ENCODE measurements at places on chromosomes 6 and 20.

GRCh38 chr6:21856456-21856825 lies 262.9 kb downstream of the SOX4 start:
- DNase-seq, result no peak

DNA sequence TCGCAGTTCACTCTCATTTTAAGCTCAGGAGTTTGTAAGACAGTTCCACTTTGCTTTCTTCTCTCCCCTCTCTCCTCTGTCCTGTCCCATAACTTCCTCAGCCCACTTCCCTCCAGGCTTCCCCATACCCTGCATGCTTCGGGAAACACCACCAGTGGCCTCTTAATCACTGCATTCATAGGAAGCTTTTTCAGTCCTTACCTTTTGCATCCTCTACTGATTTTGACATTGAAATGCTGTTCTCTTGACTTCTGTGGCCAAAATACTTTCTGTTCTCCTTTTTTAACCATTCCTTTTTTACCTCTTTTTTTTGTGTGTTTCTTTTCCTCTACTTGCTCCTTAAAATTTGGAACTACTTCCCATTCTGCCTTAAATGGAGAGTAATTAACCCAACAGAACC lies 69.7 kb downstream of the HIVEP1 start:
- no peak for DNase-seq

DNA sequence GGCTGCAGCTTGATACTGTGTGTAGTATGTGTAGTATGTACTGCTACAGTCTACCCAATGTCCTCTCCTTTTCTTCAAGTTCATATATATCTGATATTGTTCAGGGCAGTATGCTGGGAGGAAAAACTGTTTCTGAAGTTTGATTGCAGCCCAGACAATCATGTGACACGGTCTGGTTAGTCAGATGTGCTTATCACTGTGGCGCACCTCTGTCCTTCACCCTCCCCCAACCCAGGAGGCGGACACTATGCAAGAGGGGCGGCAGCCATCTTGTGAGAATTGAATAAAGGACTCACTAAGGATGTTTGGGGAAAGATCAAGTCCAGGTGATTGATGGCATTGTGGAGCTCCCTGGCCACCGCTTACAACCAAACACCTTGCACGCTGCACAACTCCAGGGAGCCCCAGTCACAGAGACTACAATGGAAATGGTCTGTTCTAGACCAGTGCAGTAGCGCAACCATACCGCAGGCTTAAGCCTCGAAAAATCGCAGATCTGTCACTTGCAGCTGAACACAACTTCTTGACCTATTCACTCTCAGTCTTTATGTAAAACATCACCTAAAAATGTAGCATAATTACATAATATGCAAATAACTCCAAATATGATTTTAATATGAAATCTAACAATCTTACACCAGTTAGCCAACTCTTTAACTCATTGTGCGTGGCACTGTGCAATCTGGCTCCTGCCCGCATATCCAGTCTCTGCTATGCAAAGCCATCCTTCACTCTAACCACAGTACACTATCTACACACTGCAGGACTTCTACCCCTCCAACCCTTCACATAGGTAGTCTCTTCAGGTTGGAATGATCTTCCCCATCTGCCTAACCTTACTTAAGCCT lies 79.3 kb downstream of the VGLL2 start:
- DNase-seq, result no peak

DNA sequence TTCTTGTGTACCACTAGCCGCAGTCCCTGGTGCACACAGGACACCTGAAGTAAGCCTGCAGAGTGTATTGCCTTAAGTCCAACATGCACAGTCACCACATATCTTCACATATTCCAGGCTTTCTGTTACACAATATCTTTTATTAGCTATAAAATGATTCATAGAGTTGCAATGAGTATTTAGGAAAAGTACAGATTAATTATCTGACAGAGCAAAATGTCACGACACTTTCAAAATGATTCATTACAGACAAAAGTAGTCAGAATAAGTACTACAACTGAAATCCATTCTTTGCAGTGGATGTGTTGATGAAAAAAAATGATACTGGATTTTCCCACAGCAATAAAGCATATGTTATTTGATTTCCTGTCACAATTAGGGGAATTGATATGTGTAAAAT lies 199.5 kb upstream of the ASCC3 start:
- no peak for DNase-seq

DNA sequence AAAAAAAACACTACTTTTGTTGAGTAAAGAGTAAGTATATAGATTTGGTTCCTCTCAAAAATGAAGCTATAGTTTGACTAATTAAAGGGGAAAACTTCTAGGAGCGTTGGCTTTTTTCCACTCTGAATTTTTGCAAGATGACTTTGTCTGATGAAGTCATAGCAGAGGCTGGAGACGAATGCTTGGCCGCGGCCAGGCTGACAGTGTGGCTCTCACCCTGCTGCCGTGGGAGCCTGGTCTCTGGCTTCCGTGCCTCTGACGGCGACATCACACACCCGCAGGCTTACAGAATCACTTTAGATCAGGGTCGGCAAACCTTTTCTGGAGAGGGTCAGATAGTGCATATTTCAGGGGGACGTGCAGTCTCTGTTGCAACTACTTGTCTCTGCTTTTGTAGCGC lies 145.0 kb downstream of the PHACTR3 start:
- no peak for DNase-seq

- DNase-seq, result no peak
Observed at GRCh38 chr6:89443658-89444057, 10.7 kb downstream of the ANKRD6 start.

GRCh38 chr6:39223555-39223954 lies 5.7 kb downstream of the KCNK5 start:
- no peak for DNase-seq

DNA sequence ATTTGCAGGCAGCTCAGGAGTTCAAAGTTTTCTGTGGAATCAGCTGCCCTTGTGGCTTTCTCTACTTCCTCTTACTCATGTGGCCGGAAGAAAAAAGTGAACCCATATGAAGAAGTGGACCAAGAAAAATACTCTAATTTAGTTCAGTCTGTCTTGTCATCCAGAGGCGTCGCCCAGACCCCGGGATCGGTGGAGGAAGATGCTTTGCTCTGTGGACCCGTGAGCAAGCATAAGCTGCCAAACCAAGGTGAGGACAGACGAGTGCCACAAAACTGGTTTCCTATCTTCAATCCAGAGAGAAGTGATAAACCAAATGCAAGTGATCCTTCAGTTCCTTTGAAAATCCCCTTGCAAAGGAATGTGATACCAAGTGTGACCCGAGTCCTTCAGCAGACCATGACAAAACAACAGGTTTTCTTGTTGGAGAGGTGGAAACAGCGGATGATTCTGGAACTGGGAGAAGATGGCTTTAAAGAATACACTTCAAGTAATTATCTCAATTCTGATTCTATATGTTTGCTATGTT lies 1.1 kb downstream of the MGME1 start:
- DNase-seq, result peak; percentile 32

DNA sequence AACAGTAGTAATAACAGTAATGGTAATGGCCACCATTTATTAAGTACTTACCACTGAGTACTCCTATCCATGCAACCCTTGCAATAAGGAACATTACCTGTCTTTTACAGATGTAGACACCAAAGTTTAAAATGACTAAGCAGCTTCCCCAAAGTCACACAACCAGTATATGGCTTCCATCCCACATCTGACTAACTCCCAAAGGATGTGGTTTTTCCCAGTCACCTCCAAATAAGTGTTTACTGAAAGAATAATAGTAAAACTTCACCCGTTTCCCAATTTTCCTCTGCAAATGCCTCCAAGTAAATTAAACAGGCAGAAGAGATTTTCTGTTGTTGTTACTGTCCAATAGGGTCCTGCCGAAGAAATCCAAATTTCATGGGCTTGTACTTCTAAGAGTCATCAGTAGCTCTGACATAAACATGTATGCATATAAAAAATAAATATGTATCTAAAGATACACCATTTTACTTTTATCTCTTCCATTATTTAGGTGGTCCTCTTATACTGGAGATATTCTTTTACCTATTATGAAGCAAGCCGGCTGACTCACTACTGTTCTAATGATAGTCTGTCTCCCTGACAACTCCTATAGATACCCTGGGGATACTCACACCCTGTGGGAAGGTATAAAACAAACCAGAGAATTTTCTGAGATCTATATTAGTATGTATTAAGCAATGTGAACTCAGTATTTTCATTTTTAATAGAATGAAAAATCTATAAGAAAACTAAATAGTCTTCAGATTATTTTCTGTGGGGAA lies 77.9 kb upstream of the ID4 start:
- no peak for DNase-seq

DNA sequence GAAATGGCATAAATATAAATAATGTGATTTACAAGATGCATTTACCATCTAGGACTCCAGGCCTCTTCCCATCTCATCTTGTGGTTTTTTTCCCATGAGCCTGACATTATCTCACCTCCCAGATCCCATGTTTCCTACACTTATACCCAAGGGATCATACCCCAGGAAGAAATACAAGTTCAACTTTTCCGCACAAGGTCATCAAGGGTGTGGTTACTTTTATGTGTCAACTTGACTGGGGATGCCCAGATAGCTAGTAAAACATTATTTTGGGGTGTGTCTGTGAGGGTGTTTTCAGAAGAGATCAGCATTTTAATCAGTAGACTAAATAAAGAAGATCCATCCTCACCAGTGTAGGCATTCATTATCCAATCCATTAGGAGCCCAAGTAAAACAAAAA lies 176.3 kb upstream of the TNFAIP3 start:
- no peak for DNase-seq

GRCh38 chr6:167934426-167934864 lies 63.0 kb upstream of the KIF25 start:
- no peak for DNase-seq

DNA sequence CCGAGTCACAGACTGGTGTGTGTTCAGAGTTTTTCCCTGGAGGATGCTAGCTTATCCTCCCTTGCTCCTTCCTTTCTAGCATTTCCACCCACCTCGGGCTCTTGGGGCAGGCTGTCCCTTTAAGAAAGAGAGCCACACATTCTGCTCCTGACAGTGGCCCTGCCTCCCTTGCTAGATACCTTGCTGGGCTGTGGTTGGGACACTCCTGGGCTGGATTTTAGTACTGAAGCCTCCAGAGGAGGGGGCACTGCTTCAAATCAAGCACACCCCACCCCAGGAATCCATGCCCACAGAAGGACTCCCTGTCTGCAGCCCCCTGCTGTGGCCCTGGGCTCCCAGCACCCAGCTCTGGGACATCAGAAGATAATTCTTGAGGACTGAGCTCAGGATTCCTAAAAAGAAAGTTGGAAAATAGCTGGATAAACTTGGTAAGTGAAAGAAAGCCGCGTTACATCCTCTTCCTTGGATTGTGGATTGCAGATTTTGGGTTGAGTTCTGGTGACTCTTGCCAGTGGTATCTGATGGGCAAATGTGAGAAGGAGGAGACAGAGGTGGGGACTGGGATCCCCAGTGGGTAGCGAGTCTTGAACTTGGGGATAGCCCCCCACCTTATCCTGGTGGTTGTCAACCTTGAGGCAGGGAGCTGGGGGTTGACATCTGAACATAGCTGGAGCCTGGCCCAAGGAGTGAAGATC lies 29.0 kb downstream of the DAAM2 start:
- no peak for DNase-seq

DNA sequence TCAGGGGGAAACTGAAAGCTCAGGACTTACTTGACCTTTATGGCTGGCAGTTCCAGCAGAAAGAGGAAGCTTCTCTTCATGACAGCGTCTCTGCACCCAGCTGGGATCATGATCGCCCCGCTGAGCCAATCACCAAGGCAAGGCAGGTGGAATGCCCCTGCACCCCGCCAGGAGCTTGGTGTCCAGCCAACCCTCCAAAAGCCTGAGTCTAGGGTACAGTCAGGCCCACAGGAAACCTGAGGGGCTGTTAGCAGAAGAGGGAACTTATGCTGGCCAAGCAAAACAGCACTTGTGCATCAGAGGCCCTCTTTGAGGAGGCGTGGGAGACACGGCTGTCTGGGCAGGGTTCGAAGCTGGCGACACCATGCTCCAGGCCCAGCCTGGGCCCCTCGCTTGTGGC lies 188.3 kb upstream of the GMDS start:
- DNase-seq, result no peak

GRCh38 chr6:140857739-140858380 lies 1274.9 kb upstream of the GJE1 start:
- no peak for DNase-seq

DNA sequence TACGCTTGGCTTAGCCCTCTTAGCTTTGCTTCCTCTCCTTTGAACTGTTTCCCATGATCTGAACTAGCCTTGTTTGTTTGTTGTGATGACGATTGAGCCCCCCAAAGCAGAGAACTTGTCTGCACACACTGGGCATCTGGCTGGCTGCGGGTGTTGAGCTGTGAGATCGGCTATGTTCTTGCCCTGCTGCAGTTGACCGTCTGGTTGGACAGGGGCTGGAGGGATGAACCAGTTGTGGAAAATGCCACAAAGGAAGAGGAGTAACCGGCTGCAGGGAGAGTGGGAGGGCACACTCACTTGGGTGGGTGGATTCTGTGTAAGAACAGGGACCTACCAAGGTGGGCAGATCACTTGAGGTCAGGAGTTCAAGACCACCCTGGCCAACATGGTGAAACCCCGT lies 12.4 kb upstream of the RSPO4 start:
- DNase-seq, result no peak

- no peak for DNase-seq
Observed at GRCh38 chr20:23197836-23198235, 111.7 kb upstream of the CD93 start.

- DNase-seq, result no peak
Observed at GRCh38 chr20:62129731-62130531, 7.7 kb downstream of the LSM14B start.
